RPMI8226 (cell line): ENCODE measurements at places on chromosomes 6 and 20.

DNA sequence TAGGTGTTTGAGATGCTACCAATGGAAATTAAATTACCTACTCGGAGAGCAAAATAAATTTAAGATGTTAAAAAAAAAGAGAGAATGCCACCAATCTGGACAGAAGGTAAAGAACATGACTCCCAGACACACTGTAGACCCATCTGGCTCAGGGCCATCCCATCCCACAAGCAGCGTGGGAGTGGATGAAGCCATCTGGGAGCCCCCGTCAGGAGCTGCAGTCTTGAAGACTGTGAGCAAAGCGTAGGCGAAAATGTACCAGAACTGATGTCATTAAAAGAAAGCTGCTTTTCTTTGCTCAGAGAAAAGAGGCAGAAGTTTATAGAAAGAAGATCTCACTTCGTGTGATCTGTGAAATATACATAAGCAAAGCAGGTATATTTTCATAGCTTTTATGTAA, 815.7 kb downstream of the QKI start:
- DNase-seq: no peak

GRCh38 chr6:131773284-131773950, 34.4 kb upstream of the ENPP1 start:
- DNase-seq: no peak

GRCh38 chr6:97508646-97509045, 225.6 kb upstream of the MMS22L start:
- DNase-seq: no peak

- DNase-seq: no peak
Measured at GRCh38 chr20:5354901-5355300, 38.1 kb upstream of the PROKR2 start.

DNA sequence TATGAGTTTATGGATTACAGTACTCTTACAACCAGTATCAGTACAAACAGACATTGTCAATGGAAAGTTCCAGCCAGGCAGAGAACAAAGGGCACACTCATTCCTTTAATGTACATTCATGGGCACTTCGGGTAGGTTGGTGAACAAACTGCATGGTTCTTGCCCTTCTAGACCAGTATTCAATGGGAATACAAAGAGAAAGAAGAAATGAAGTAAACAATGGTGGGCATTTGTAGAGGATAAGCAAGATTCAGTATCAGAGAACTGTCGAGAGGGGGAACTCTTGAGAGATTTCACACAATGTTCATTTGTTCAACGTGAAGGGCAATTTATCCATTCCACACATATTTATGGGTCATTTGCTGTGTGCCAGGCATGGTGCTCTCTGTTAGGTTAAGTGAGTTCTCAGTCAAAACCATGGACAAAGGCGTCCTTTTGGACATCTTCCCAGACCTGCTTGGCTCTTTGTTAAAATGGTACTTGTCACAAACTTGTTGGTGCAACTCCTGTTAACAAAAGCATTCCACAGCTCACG, 714.8 kb downstream of the DHX35 start:
- no peak for DNase-seq

- no peak for DNase-seq
Measured at GRCh38 chr20:63967330-63968135, 2.2 kb downstream of the ZNF512B start.

DNA sequence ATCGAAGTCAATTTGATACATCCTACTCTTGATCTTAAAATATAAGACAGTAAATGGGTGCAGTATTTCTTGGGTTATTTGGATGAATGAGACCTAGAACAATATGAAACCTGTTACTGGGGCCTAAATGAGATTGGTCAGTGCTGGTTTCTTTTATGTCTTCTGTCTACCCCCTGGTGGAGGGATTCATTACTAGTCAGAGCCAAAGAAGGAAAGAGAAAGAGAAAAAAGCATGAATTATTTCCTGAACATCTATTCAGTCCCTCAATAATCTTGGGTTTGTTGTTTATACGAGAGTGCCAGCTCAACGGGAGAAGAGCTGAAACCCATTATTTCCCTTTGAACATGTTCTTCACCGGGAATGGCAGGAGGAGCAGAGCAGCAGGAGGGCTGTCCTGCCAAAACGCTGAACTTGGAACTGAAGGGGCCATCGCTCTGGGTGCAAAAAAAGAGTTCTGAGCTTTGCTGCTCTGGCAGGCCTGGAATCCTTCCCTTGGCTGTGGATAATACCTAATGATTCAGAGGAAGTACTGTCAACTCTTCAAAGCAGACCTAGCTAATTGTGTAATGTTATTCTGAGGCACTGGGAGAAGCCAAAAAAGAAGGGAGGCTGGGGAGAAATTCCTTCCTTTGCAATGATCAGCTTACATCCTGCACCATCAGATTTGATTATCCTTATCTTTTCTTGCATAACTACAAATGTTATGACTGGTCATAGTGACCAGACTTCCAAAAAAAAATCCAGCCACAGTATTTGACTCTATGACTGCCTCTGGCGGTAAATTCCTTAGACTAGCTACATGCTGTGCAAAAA, 72.0 kb downstream of the BLOC1S5 start:
- DNase-seq: peak; percentile 85

GRCh38 chr20:17627101-17627955, 54.7 kb downstream of the RRBP1 start:
- no peak for DNase-seq

DNA sequence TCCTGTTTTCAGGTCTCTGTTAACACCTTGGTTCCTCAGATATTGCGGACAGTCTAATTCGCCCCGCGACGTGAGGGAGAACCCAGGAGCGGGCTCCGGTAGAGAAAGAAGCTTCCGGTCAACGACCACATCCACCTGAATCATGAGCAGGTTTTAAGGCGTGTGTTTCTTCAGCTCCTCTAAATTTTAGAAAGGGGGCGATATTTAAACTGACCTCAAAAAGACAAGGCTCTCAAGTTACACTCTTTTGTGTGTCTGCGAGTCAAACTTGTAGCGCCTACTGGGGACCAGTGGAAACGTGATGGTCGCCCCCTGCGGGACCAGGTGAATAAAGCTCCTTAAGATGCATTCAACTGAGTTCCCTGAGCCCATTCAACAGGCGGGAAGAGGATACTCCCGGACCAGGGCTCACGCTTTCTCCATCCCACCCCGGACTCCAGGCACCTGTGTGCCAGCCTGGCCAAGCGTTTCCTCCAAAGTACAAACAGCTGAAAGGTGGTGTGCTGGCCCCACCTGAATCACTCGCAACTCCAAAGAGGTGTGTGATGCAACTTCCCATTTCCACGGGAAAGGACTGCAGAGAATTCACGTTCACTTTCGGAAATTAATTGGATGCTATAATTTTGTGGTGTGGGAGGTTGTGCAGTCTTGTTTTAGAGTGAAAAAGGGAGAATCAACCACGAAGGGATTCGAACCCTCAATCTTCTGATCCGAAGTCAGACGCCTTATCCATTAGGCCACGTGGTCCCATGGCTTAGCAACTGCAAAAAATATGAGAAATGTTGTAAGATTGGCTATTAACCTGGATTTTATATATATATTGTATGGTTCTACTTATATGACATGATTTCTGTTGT, 17.0 kb downstream of the GPX5 start:
- peak; percentile 85 for DNase-seq

GRCh38 chr6:87436435-87436834, 28.7 kb downstream of the CFAP206 start:
- DNase-seq: peak; percentile 64

DNA sequence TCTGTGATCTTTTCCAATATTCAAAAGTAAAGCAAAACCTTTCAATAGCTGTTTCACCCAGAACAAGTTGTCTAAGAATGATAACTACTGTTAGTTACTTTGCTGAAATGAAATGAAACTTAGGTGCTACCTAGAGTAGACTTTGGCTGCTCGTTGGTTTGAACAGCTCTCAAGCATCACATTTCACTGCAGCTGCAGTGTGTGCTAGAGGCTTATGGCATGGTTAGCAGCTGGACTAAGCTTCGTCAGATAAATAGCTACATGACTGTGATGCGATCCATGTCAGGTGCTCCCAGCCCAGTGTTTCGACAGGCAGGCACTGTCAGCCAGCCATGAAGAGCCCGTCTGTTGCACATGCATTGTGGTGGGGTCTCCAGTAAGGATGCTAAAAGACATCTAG, 201.1 kb downstream of the TFAP2B start:
- DNase-seq: no peak

DNA sequence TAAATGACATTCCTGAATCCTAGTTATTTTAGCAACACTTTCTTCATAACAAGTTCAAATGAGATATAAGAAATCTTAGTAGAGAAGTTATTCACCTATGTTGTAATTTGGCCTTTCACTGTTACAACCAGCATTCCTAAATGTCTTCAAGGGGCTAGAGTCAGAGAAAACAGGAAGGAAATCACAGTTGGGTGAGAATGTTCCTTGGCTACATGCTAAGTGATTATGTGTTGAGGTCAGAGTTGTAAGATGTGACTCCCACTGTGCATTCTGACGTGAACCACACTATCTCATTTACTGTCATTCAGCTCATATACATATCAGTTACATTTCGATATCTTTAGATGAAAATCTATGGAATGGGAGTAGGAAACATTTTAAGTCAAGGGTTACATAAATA, 51.0 kb upstream of the MLIP start:
- DNase-seq: no peak

- peak; percentile 35 for DNase-seq
Measured at GRCh38 chr20:53162251-53162835, 190.2 kb downstream of the TSHZ2 start.

DNA sequence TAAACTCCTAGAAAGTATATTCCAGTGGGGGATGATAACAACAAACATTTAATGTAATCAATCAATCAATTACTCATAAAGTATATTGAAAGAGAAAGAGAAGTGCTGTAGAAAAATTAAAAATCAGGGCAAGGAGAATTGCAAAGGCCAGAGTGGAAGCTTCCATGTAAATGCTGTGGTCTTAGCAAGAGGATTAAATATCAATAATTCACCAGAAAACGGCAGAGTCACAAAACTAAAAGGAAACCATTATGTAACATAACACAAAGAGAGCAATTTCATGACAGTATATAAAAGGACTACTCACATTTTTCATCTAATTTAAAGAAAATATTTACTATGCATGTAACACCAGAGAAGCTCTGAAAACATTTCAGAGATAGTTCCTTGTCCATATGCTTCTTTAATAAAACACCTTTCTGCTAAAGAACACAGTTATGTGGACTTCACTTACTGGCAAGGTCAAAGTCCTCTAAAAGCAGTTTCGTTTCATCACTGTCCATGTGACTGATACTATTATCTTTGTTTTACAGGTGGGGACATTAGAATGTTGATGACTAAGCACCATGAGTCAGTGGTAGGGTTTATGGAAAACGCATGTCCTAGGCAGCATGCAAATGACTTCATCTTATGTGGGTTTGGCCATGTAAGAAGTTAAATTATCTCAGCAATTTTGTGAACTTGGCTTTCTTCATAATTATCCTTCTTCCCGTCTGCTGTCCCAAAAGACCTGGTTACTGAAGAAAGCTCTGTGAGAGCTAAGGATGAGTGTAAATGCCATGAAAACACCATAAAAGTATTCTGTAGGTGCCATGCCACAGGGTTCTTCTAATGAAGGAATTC, 185.8 kb upstream of the TENT5A start:
- DNase-seq: no peak

GRCh38 chr20:50456452-50457324, 53.5 kb upstream of the PTPN1 start:
- no peak for DNase-seq
